GM10248 (cell line): ENCODE measurements at places on chromosomes 16 and 17.

GRCh38 chr17:77321649-77322513 is 181.1 kb downstream of the SEC14L1 start:
- no peak for DNase-seq

- DNase-seq, result peak; percentile 81
Observed at GRCh38 chr17:76382803-76383545, 1.4 kb upstream of the SPHK1 start.

DNA sequence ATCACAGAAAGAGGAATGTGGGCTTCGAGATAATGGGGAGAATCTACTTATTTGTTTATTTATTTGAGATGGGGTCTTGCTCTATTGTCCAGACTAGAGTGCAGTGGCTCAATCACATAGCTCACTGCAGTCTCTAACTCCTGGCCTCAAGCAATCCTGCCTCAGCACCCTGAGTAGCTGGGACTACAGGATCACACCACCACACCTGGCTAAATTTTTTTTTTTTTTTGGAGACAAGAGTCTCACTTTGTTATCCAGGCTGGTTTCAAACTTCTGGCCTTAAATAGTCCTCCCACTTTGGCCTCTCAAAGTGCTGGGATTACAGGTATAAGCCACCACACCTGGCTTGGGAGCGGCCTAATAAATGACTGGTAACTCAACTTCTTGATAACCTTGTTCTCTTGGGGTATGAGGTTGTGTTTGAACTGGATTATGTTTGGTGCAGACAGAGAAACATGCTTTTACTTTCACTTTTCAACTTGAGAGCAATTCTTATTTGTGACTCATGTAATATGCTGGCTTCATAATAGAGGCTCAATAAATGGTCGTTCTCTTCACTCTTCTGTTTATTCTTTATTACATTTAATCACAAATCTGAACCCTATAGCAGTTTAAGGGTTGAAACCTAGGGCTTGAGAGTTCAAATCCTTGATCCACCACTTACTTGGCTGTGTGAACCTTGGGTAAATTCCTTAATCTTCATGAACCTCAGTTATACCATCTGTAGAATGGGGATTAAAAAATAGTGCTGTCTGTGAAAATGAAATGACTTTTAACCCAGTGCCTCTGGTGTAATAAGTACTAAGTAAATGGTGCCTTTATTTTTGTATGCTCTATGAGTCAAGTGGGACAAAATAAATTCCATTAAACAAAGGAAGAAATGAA is 129.1 kb upstream of the HS3ST2 start:
- no peak for DNase-seq

DNA sequence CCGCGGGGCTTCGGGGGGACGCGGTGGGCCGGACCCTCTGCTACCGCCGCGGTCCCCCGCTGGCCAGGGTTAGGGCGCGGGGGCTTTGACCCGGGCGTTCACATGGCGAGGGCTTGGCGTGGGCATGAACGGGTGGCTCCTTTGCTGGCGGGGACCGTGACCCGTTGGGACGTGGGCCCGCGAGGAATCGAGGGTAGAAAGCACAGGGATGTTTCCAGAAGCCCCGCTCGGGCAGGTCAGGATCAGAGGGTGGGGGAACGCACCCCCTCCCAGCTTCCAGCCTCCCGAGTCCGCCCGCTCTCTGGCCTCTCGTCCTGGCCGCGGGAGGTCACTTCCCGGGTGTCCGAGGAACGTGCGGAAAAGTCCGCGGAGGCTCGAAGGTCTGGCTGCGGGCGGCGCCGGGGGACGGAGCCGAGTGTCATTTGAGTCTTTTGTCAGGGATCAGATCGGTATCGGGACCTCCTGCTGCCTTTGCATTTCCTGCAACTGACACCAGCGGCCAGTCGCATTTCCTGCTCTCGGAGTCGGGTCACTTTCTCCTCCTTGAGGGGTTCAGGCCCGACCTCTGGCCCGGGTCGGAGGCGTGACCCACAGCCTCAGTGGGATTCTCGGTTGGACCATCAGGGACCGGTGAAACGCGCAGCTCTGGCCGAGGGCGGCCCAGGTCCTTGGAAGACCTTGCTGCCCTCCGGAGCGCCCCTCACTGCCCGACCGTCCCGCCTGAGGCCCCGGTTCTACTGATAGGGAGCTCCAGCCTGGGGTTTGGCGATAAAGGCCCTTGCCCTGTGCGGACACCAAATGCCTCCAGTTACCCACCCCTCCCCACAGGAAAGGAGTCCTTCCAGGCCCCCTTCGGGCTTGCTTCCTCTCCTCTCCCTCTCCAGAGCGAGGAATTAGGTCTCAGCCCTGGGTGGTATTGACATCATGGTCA is 702 bp upstream of the WNT3 start:
- DNase-seq, result peak; percentile 53

DNA sequence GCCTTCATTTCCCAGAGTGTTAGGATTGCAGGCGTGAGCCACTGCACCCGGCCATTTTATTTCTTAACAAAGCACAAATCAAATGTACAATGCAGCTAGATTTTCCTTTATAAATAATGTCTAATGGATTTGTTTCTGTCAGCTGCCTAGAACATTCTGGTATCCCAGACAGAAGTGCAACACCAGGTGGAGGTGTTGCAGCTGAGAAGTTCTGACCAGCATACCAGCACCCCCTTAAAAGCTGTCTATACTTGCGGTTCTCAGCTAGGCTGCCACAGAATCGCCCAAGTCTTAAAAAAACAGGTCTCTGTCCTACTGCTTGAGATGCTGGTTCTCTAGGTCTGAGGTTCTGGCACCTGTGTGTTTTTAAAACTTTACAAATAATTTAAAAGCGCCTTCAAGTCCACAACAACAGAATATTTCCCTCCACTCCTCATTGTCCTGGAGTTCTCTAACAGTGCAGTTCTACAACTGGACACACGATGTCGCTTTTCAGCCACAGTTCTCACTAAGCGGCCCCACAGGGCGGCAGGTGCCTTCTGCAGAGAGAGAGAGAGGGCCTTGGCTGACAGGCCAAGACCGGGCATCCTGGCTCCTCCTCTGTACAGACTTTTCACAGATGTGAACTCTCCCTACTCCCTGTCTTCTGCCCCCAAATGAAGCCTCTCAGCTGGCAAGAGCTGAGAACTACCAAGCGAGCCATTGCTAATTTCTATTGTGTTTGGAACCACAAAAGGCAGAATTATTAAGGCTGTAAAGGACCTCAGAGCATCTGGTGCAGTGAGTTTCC is 32.6 kb upstream of the MEOX1 start:
- peak; percentile 80 for DNase-seq

DNA sequence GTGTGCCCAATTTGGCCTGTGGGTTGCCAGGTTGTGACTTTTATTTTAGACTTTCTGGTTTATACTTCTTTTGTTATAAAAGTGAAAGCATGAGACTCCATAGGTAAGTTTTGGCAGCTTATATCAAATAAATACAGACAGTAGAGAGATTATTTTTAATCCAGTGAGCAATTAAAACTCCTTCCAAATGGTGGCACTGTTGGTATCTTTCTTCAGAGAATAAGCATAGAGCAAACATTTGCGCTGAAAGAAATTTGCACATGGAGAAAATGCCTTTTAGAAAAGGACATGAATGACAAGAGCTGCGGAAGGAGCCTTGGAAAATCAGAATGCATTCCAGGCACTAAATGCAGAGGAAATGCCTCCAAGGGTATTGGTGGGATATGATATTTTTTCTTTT is 46.1 kb upstream of the DNAJA2 start:
- DNase-seq, result no peak

DNA sequence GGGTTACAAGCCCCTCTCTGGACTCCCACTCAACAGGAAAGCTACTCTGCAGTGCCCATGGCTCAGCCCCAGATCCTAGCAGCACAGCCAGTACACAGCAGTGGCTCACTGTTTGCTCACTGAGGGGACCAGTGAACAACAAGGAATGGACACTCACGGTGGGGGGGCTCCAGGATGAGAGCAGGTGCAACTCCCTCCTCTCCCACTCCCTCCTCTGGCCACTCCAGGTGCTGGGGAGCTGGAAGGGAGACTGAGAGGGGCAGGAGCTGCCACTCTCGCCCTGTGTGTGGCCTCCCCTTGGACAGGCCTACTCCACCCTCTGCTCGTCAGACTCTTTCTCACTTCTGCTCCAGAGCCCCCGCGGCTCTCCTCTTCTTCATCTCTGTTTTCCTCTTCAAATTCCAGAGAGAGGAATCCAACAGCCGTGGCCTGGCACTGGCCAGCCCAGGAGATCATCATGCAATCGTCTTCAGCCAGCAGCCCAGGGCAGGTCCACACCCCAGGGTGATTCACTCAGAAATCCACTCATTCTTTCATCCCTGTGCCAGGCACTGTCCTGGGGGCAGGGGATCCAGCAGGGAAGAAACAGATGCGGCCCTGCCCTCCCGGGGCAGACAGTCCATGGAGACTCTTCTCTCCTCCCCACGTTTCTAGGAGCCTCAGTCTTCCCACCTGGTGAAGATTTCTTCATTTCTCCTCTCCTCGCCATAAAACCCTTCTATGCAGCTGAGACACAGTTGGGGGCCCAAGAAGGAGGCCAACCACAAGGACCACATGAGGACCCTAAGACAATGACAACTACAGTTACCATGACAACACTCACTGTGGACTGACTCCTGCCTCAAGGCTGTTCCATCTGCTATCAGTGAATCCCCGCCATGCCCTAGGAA is 30.7 kb downstream of the CFAP20 start:
- no peak for DNase-seq

GRCh38 chr16:704552-705380 is 835 bp downstream of the FBXL16 start:
- no peak for DNase-seq

- no peak for DNase-seq
Observed at GRCh38 chr17:81411305-81411704, 16.0 kb downstream of the BAHCC1 start.

DNA sequence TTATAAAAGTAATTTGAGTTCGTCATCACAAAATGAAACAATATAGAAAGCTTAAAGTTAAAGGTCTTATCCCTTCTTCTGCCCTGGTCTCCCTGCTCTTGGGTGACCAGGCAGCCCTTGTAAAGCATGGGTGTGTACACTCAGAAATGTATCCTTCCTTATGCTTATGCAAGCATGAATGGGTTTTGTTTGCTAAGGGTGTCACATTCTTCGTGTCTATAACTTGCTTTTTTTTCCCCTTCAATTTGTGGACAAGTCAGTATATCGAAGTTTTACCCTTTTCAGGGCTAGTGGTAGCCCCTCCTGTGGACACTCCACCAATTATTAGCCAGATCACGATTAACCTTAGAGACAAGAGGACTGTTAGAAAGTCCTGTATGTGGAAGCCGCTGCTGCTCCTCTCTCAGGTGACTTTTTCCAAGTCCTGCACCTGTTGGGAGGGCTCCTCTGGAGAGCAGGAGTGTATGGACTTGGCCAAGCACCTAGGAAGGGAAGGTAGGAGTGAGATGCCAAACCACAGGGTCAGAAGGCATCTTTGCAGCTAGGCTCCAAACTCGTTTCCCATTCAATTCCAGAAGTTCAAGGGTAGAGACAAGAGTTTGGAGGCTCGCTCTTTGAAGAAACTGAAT is 50.9 kb downstream of the LDHD start:
- DNase-seq, result no peak

DNA sequence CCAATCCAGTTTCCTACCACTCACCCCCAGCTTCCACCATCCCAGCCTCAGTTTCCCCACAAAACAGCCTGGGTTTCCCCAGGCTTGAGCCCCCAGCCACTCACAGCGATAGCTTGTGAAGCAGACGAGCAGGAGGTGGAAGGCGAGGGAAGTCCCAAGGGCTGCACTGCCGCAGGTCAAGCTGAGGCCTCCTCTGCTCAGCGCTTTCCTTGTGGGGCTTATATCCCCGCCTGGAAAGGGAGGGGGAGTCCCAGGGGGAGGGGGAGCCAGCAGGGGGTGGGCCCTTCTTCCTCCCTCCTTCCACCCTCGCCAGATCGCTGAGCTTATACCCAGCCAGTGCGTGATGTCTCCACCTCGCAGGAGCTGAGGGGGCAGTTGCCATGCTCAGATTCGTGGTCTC is at the start of gene PYY:
Gene PYY (minus strand): TSS at position 195 of the 400 bp plus-strand sequence. CDS start 457 bp downstream, outside the sequence.
- DNase-seq, result no peak

DNA sequence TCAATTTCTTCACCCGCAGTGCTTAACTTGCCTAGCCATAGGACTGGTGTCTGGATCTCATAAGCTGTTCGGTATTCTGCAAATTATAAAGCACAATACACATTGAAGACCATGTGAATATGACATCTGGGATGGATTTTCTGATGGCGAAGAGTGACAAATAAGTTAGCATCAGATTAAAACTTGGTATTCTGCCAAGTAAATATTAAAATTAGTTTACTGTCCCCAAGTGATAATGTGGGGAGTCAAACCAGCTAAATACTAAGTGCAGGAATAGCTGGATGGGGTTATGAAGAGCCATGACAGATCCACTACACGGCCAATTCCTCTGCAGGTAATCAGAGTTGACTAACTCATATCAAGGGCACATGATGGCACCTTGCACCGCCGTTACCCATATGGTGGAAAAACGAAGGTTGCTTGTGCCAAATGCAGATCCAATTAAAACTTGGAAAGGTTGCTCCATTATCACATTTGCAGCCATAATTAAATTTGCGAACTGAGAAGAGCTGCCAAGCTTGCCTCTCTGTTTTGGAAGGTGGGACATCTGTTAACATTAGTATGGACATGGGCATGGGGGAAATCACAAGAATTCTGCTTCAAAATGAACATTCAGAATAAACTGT is 114.9 kb upstream of the TOM1L1 start:
- DNase-seq, result no peak

DNA sequence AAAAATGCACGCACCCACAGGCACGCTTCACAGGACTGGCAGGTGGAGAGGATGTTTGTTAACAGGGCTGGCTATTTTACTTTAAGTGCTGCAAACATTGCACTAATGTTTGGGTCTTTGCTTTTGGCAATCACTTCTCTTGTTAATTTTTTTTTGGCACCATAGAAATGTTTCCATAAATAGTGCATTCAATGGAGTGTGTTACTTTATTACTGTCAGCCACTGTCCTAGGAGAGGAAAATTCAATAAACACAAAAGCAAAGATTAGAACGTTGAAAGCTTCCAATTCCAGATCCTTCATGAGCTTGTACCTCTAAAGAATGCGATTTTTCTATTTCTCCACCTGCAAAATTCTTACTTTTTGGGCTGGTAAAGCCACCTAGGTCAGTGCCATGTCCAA is 743.5 kb downstream of the WWOX start:
- DNase-seq, result no peak

DNA sequence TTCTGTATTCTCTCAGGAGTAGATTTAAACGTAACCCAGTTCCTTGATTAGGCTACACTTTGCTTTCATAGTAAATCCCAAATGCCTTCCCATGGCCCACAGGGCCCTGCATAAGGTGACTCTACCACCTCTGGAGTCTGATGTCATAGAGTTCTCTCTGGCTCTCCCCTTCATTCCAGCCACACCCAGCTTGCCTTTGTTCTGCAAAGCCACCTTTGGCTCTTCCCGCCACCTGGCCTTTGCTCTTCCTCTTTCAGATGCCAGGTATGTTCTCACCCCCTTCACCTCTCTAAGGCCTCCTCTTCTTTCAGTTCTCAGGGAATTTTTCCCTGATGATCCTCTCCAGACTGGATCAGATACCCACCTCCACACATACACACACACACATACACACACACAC is 141.3 kb upstream of the HSBP1 start:
- no peak for DNase-seq

DNA sequence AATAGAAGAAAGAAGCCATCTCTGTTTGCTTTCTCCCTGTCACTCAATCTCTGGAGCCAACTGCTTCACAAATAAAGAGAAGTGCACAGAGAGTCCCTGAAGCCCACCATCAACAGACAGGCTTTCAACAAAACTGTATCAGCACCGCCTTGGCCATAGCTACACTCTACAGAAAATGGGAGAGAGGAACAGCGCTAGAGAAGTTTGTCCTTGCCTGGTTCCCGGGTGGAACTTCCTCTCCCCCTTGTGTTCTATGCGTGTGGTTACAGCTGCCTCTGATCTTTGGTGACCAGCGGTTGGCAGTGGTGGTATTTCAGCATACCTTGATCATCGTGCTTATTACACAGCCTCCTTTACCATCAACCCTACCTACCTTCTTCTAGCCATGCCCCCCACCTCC is 91.4 kb upstream of the CCL2 start:
- DNase-seq, result no peak
